ENCODE measurements at places on chromosomes 4 and X.

DNA sequence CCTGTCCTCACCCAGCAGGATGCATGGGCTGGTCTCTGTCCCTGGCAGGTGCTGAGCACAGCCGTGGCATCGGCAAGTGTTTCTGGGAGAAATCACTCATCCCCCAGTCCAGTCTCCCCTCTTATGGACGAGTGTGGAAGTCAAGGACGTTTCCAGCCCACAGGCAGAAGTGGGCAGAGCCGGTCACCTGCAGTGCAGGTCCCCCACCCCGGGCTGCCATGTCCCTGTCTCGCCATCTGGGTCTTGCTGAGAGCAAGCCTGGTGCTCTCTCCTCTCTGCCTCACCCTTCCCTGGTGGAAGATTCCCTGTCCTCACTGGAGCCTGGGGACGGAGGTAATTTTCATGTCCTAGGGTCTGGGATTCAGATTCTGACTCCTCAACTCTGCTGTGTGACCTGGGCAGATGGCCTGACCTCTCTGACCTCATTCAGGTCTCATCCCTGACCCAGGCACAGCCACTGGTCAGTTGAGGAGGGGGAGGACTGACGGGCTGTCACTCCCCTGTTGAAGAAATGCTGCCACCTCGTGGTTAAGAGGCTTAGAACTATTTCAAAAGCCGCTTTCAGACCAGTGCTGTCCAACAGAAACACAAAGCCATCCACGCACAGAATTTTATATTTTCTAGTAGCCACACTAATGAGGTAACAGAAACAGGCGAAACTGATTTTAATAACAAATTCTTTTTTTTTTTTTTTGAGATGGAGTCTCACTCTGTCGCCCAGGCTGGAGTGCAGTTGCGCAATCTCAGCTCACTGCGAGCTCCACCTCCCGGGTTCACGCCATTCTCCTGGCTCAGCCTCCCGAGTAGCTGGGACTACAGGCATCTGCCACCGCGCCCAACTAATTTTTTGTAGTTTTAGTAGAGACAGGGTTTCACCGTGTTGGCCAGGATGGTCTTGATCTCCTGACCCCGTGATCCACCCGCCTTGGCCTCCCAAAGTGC is 1.8 kb downstream of the CPZ start:
- no peak for DNase-seq

- DNase-seq: no peak
Measured at GRCh38 chr4:52241916-52242315, 190.8 kb downstream of the SPATA18 start.

DNA sequence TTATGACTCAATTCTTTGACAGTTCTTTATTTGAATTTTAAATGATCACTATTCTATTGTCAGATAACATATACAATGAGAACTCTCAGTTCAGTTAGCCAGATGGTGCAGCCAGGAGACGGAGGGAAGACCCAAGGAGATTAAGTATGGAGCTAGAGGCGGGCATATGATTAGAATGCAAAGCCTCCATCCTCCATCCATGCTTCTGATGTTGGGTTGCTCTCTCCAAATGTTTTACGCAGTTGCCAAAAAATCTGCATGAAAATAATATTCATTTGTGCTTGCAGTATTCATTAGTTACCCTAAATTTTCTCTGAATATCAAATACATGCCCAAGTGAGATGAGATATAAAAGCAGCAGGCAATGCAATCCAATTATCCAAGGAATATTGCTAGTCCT is 874.8 kb downstream of the C4orf33 start:
- no peak for DNase-seq

GRCh38 chr4:181437895-181438294 is 805.3 kb upstream of the TENM3 start:
- DNase-seq: no peak

GRCh38 chr4:17721496-17722355 is 59.7 kb downstream of the FAM184B start:
- no peak for DNase-seq

DNA sequence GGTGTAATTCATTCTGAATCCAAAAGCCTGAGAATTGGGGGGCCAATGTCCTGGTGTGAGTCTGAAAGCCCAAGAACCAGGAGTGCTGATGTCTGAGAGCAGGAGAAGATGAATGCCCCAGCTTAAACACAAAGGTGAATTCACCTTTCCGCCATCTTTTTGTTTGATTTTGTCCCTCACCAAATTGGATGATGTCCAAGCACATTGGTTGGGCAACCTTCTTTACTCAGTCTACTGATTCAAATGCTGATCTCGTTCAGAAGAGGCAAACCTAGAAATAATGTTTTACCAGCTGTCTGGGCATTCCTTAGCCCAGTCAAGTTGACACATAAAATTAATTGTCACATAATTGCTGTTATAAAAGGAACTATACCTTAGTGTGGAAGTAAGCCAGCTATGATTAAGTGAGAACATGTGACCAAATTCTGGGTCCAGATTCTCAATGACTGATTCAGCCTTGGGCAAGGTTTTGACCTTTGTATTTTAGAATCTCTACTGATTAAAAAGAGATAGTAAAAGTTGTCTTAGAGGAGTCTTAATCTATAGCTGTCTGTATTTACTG is 34.5 kb upstream of the SLC4A4 start:
- DNase-seq: no peak

- no peak for DNase-seq
Measured at GRCh38 chr4:148787831-148788477, 345.7 kb upstream of the NR3C2 start.
